T follicular helper cell (primary cell): ENCODE measurements at places on chromosomes 5 and 9.

DNA sequence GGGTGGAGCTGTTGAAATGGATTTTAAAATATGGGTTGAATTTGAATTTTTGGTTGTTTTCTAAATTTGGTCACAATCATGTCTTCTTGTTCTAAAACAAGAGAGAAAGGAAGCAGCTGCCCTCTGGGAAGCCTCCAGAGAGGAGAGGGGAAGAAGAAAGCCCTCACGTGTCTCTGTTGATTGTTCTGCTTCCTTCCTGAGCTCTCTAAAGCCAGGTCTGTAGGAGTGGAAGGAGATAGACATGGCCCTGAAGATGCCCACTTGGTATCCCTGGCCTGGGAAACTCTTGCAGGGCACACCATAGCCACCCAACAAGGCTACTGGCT lies 59.6 kb downstream of the GALNT12 start:
- DNase-seq: no peak

- DNase-seq: no peak
These were observed 36.4 kb downstream of the PHF2 start for GRCh38 chr9:93612796-93613154.

- no peak for DNase-seq
These were observed 31.1 kb upstream of the GRXCR2 start for GRCh38 chr5:145903867-145904266.

DNA sequence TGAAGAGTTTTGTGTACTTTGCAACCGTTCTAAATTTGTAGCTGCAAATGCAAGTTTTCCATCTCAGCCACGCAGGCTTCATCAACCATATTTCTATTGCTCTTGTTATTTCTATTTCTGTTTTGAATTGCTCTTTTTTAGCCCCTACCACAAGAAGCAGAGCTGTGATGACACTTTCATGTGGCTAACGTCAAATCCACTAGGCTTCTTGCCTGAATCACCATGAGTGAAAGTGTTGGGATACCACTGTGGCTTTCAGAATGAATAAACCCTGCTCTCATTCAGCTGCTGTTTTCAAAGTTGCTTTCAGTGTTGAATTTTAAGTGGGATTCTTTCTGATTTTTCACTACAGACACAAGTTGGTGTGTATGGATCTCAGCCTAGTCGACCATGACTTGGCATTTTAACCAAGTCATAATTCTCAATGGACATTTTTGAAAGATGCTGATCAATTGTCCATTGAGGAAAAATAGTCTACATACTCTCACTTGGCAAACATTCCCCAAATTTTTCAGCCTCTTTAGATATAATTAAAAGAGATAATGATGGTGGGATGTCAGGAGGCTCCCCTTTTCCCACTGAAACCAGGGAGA lies 41.0 kb upstream of the MTAP start:
- no peak for DNase-seq

DNA sequence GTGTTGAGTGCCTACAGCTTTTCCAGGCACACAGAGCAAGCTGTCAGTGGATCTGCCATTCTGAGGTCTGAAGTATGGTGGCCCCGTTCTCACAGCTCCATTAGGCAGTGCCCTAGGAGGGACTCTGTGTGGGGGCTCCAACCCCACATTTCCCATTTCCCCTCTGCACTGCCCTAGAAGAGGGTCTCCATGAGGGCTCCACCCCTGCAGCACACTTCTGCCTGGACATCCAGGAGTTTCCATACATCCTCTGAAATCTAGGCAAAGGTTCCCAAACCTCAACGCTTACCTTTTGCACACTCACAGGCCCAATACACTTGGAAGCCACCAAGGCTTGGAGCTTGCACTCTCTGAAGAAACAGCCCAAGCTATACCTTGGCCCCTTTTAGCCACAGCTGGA lies 131.3 kb downstream of the DEPDC1B start:
- no peak for DNase-seq
